ENCODE measurements at places on chromosomes 16 and 17. TPM values are rescaled to one million over a fixed set of nuclear protein-coding genes. Genes with fewer than 3 reads are reported as not detected.
A peak's percentile ranks its signal among the peaks of the same experiment; 100 is the strongest.

Gene KRT39
- total RNA-seq = not detected

DNA sequence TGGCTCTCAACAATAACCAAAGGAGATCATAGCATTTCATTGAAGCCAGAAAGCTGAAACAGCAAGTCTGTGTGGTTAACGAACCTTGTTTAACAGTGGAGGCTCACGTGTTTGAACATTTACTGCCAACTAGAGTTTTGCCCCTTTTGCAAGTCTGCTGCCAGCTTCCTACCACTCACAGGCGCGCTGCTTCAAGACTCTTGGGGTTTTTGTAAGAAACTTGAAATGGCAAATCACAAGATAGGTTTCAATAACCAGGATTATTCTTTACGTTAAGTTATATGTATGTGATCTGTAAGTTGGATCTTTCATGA lies 1.2 kb downstream of the SNTB2 start:
- peak overlapping the region; percentile 78 for H3K4me3 ChIP-seq
- no peaks in the 10 kb centered on the region for H3K27me3 ChIP-seq
- H3K4me1 ChIP-seq = peaks cover 43% of the 10 kb centered on the region
- peaks cover 6% of the 10 kb centered on the region for H3K36me3 ChIP-seq

DNA sequence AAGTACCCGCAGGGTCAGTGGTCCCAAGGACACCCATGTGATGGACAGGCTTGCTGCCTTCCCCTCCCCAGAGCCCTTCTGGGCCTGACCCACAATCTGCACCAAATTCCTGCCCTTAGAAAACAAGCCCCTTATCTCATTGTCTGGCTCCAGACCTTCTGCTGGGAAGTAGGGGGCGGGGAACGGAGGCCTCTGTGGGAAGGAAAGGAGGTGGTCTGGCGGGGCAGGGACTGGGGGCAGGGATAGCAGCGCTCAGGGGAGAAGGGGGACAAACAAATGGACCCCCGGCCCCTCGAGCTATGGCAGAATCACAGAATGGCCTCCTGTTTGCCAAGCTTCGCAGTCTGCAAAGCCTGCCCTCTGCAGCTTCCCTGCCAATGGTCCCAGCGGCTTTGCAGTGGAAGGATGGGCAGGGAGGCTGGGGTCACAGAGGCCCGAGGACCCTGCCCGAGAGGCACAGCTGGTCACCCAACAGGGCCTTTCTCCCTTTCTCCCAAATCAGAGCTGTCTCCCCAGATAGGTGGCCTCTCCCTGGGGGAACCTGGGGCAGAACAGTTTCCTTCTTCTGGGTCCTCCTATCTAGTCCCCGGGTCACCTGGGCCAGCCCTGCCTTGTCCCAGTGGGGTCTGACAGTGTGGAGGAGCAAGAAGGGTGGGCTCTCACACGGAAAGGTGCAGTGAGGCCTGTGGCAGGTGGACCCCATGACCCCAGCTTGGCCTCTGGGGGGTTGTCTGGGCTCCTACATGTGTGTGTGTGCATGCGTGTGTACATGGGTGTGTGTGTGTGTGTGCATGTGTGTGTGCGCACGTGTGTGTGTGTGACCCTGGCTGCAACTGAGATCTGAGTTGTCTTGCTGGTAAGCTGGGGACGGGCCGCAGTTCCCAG lies 25.5 kb downstream of the TMEM235 start:
- H3K27ac ChIP-seq = no peak overlapping the region
- H3K36me3 ChIP-seq = no peaks in the 10 kb centered on the region
- no peaks in the 10 kb centered on the region for H3K27me3 ChIP-seq
- H3K4me3 ChIP-seq = no peak overlapping the region
- peaks cover 14% of the 10 kb centered on the region for H3K4me1 ChIP-seq
- DNase-seq = no peak

DNA sequence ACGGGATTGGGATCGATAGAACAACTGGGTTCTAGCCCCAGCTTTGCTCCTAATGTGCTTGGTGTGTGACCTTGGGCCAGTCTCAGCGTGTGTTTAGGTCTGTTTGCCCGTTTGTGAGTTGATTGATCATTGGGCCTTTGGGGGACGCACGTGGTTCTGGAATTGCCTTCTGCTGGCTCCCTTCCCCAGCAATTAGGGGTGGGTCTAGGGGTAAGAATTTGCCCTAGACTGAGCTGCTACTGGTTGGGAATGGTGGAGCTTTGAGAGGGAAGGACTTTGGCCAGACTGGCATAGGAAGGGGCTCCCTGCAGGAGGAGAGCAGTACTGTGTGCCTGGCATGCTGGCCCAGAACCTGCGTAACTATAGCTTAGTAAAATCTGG lies 1.5 kb downstream of the SPNS2 start:
- H3K4me1 ChIP-seq = peaks cover 17% of the 10 kb centered on the region
- H3K27me3 ChIP-seq = no peaks in the 10 kb centered on the region
- no peak for DNase-seq
- H3K27ac ChIP-seq = no peak overlapping the region

- H3K27me3 ChIP-seq = no peaks in the 10 kb centered on the region
- H3K27ac ChIP-seq = peak overlapping the region; percentile 69
- no peak for DNase-seq
- peaks cover 91% of the 10 kb centered on the region for H3K4me1 ChIP-seq
Observed at GRCh38 chr16:53740476-53740875, 36.5 kb downstream of the FTO start.

Gene GSDMA
- not detected for total RNA-seq

GRCh38 chr16:70453892-70454221 lies 538 bp upstream of the FCSK start:
- peak overlapping the region; percentile 82 for H3K4me3 ChIP-seq
- H3K27me3 ChIP-seq = no peaks in the 10 kb centered on the region
- peaks cover 19% of the 10 kb centered on the region for H3K4me1 ChIP-seq
- H3K27ac ChIP-seq = peak overlapping the region; percentile 78
- no peaks in the 10 kb centered on the region for H3K36me3 ChIP-seq

Gene LPO
- total RNA-seq = not detected

DNA sequence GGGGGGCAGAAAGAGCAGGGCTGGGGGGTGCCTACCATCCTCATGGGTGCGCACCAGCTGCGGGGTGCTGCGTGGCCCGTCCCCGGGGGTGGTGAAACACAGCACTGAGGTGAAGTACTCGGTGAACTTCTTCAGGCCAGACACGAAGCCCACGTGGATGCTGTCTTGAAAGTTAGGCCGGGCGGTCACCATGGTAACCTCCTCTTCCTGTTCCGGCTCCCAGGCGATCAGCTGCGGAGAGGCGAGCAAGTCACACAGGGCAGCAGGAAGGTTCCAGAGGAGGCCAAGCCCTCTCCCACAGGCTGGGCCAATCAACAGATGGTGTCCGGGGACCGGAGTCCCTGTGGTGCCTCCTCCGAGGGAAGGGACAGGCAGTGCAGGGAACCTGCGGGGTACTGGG lies 90.1 kb upstream of the CDC42EP4 start:
- no peak overlapping the region for H3K27ac ChIP-seq
- no peak for DNase-seq
- H3K4me1 ChIP-seq = no peaks in the 10 kb centered on the region
- H3K36me3 ChIP-seq = no peaks in the 10 kb centered on the region
- H3K4me3 ChIP-seq = no peak overlapping the region
- H3K27me3 ChIP-seq = no peaks in the 10 kb centered on the region

DNA sequence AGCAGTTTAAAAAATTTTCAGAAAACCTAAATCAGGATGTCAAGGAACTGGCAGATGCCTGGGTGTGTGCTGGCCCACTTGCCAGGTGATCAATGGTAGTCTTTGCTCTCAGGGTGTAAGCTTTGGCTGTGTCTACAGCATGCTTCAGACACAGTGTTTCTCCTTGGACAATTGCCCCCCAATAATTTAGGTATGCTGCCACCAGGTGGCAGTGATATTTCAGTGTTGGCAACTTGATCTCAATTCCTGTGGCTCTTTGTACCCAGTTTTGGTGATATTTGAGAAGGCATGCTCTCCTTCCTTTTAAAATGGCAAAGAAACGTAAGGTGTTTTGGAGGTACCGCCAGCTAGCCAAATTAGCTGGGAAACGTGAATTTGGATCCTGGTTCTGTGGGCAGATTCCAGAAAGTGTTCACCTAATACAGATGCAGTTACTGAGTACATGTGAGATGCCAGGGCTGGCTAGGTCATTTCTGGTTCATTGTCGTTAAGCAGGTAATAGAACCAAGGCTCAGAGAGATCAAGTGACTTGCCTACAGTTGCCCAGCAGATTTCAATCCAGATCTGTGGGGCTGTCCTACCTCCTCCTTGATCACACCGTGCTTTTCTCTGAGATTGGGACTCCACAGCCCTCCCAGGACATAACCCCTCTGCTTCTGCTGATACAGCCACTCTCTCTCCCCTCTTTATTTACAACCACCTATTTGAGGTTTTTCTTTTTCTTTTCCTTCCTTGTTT lies 155.6 kb upstream of the PLCG2 start:
- H3K27ac ChIP-seq = no peak overlapping the region
- no peak overlapping the region for H3K4me3 ChIP-seq
- H3K36me3 ChIP-seq = no peaks in the 10 kb centered on the region
- H3K27me3 ChIP-seq = no peaks in the 10 kb centered on the region
- peaks cover 25% of the 10 kb centered on the region for H3K4me1 ChIP-seq

DNA sequence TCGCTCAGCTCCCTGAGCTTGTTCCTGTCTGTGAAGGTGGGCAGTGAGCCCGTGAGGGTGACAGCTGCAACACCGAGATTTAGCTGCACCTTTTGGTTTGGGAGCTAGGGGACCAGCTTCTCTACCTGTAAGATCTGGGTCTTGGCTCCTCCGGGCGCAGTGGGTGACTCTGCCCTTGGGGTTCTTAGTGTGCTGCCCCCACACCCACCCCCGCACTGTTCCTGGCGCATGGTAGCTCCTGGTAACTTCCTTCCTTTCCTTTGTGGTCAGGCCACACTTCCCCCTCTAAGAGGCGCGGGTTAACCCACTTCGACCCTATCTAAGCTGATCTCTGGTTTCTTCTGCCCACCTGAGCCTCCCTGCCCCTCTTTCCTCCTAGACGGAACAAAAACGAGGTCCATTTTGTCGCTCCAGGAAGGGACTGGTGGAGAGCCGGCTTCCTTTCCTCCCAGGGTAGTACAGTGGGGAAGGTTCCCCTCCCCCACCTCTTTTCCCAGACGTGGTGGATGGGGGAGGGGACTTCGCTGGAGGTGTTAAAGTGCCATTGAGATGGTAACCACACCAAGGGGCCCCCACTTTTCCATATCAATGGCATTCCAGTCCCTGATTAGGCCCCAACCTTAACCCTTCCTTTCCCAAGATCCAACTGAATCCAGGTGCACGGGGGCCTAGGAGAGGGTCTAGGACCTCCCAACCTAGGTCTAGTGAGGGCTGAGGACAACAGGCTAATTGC lies 4.6 kb upstream of the CLDN9 start:
- H3K36me3 ChIP-seq = no peaks in the 10 kb centered on the region
- peaks cover 3% of the 10 kb centered on the region for H3K4me1 ChIP-seq
- no peak overlapping the region for H3K4me3 ChIP-seq
- H3K27ac ChIP-seq = no peak overlapping the region
- no peak for DNase-seq

- no peak for DNase-seq
- no peaks in the 10 kb centered on the region for H3K36me3 ChIP-seq
- no peaks in the 10 kb centered on the region for H3K27me3 ChIP-seq
- H3K27ac ChIP-seq = no peak overlapping the region
- H3K4me1 ChIP-seq = no peaks in the 10 kb centered on the region
Observed at GRCh38 chr17:78935419-78936323, 10.5 kb upstream of the TIMP2 start.

DNA sequence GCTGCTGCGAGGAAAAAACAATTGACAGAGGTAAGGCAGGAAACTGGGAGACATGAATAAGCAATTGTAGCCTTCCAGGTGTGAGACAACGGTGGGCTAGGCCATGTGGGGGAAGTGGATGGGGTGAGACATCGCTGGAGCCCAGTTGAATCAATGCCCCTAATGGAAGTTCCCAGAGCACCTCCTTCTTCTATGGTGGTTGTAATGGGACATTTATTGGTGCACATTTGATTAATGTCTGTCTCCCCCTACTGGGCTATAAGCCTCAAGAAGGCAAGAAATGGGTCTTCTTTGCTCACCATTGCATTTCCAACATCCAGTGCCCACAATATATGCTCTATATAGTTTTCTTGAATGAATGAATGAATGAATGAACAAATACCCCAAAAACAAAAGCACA lies 22.7 kb upstream of the CD300E start:
- H3K4me1 ChIP-seq = no peaks in the 10 kb centered on the region
- H3K27me3 ChIP-seq = no peaks in the 10 kb centered on the region
- peak; percentile 77 for DNase-seq
- no peaks in the 10 kb centered on the region for H3K36me3 ChIP-seq
- H3K4me3 ChIP-seq = no peak overlapping the region

Gene CLDN9
- not detected for total RNA-seq

- DNase-seq = no peak
- no peaks in the 10 kb centered on the region for H3K36me3 ChIP-seq
- no peak overlapping the region for H3K27ac ChIP-seq
- no peak overlapping the region for H3K4me3 ChIP-seq
- no peaks in the 10 kb centered on the region for H3K27me3 ChIP-seq
- H3K4me1 ChIP-seq = no peaks in the 10 kb centered on the region
Observed at GRCh38 chr17:50660042-50660886, 25.6 kb downstream of the ABCC3 start.

GRCh38 chr16:12290165-12290564 lies 313.6 kb downstream of the SNX29 start:
- no peak for DNase-seq
- H3K27me3 ChIP-seq = no peaks in the 10 kb centered on the region
- H3K27ac ChIP-seq = no peak overlapping the region
- H3K36me3 ChIP-seq = no peaks in the 10 kb centered on the region

- DNase-seq = no peak
- no peaks in the 10 kb centered on the region for H3K4me1 ChIP-seq
- peaks cover 32% of the 10 kb centered on the region for H3K36me3 ChIP-seq
- H3K27me3 ChIP-seq = no peaks in the 10 kb centered on the region
- no peak overlapping the region for H3K27ac ChIP-seq
Observed at GRCh38 chr16:89981414-89981813, 32.9 kb downstream of the DEF8 start.

GRCh38 chr16:53755026-53755910 lies 51.3 kb downstream of the FTO start:
- peak overlapping the region; percentile 83 for H3K27ac ChIP-seq
- no peaks in the 10 kb centered on the region for H3K27me3 ChIP-seq
- H3K4me3 ChIP-seq = no peak overlapping the region
- H3K4me1 ChIP-seq = peaks cover 80% of the 10 kb centered on the region
- DNase-seq = no peak

Gene ELMO3
- total RNA-seq = 0.82 TPM

DNA sequence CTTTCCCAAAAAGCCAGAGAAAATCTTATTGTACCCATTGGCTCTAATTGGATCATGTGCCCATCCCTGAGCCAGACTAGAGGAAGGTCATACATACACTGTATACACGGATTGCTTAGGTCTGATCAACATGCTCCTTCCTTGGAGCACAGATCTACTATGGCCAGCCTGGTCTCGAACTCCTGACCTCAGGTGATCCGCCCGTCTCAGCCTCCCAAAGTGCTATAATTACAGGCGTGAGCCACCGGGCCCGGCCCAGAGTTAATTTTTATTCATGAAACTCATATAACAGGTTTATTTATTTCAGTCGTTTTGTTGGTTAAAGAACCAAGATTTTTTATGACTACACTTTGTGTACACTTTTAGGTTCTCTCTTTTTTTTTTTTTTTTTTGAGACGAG lies 1.2 kb upstream of the TAOK1 start:
- no peak overlapping the region for H3K27ac ChIP-seq
- no peaks in the 10 kb centered on the region for H3K27me3 ChIP-seq
- no peak for DNase-seq
- peaks cover 31% of the 10 kb centered on the region for H3K4me1 ChIP-seq
- no peak overlapping the region for H3K4me3 ChIP-seq
